Myometrial cell (primary cell): ENCODE measurements at places on chromosomes 13 and 19. TPM values are rescaled to one million over a fixed set of nuclear protein-coding genes. Genes with fewer than 3 reads are reported as not detected.

RXFP2 gene
- total RNA-seq = not detected in 2 replicates

RCBTB2 gene
- total RNA-seq = 10.1 and 19.0 TPM in 2 replicates

RNF113B gene
- not detected in 2 replicates for total RNA-seq

GAPDHS gene
- total RNA-seq = not detected in 2 replicates

COQ8B gene
- 20.6 and 26.8 TPM in 2 replicates for total RNA-seq

KCNJ14 gene
- under 0.01 and 0.35 TPM in 2 replicates for total RNA-seq

HPN gene
- not detected in 2 replicates for total RNA-seq

ZNF100 gene
- 0.86 and 1.2 TPM in 2 replicates for total RNA-seq

EPSTI1 gene
- total RNA-seq = 2.3 and 3.2 TPM in 2 replicates

GEMIN7 gene
- 18.5 and 23.2 TPM in 2 replicates for total RNA-seq

FGF22 gene
- not detected in 2 replicates for total RNA-seq

ARHGAP45 gene
- 3.5 and 8.5 TPM in 2 replicates for total RNA-seq

ZNF274 gene
- total RNA-seq = 20.5 and 22.0 TPM in 2 replicates

MARCHF2 gene
- 96.6 and 111 TPM in 2 replicates for total RNA-seq

PIK3R2 gene
- total RNA-seq = 13.8 and 19.1 TPM in 2 replicates

ZNF701 gene
- 3.2 and 7.1 TPM in 2 replicates for total RNA-seq

HSPB6 gene
- total RNA-seq = 25.7 and 41.2 TPM in 2 replicates

PBX4 gene
- total RNA-seq = 1.4 TPM in 1 of 2 replicates, not detected in the other

LRFN3 gene
- 2.6 and 3.2 TPM in 2 replicates for total RNA-seq

TNNT1 gene
- 6.2 and 6.3 TPM in 2 replicates for total RNA-seq

LPAR2 gene
- 2.3 and 2.7 TPM in 2 replicates for total RNA-seq

MAB21L1 gene
- not detected in 2 replicates for total RNA-seq

KIR3DL1 gene
- total RNA-seq = not detected in 2 replicates

ZNF418 gene
- 0.29 and 1.8 TPM in 2 replicates for total RNA-seq

COL5A3 gene
- 0.29 and 0.53 TPM in 2 replicates for total RNA-seq

TRAPPC2B gene
- 23.2 and 34.6 TPM in 2 replicates for total RNA-seq

SERPINE3 gene
- total RNA-seq = not detected in 2 replicates

PALM3 gene
- total RNA-seq = not detected in 2 replicates

MIA gene
- not detected in 2 replicates for total RNA-seq

SIGLEC8 gene
- total RNA-seq = not detected in 2 replicates

MISP gene
- 0.86 TPM in 1 of 2 replicates, not detected in the other for total RNA-seq

LMTK3 gene
- total RNA-seq = not detected in 2 replicates

SOX1 gene
- under 0.01 TPM in 1 of 2 replicates, not detected in the other for total RNA-seq

CEACAM8 gene
- total RNA-seq = not detected in 2 replicates

MBD3L2 gene
- total RNA-seq = not detected in 2 replicates

PGLYRP1 gene
- total RNA-seq = not detected in 2 replicates
